ENCODE measurements at places on chromosomes 16 and 17.

GRCh38 chr17:10119203-10120108 is 79.0 kb downstream of the GAS7 start:
- peak; percentile 55 for DNase-seq

DNA sequence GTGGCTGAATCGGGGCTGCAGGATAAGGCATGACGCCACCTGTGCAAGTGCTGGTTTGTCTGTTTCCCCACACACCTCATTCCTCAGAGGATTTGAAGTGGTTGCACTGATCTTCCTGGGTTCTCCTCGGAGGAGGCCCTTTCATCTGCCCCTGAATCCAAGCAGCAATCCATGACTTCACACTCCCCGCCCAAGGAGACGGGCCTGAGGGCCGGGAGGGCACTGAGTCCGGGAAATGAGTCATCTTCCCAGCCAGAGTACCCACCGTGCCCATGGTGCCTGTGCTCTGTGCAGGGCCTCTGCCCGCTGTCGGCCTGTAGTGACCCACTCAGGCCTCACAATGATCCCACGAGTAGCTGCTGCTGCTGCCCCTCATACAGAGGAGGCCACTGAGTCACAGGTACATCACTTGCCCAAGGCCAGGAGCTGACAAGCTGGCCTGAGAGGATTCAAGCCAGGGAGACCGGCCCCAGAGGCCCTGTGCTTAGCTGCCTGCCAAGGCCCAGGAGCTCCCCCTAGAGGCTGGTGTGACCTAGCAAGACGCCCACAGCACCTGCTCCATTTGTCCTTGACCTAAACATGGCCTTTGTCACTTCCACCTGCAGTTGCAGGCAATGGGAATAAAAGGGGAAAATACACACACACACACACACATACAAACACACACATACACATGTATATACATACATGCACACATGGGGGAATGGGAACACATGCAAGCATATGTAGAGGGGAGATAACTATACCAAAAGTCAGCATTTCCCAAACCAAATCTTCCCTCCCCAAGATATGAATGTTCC is 240.0 kb downstream of the C16orf95 start:
- DNase-seq: peak; percentile 56

DNA sequence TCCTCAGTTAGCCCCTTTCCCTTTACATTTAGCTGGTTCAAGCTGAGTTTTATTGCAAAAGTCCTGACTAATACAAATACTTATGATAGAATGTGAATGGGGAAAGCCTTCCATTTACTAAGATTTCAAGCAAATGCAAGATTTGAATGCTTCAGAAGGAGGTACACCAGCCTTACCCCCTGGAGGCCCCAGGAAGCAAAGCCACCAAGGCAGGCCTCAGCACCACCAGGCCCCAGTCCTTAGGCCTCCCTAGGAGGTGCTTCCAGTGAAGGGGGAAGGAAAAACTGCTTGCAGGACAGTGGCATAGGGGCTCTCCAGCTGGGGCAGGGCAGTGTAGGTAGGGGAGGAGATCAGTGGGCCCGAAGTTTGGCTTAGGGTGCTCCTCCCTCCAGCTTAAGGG is 7.3 kb upstream of the PRPSAP2 start:
- no peak for DNase-seq

DNA sequence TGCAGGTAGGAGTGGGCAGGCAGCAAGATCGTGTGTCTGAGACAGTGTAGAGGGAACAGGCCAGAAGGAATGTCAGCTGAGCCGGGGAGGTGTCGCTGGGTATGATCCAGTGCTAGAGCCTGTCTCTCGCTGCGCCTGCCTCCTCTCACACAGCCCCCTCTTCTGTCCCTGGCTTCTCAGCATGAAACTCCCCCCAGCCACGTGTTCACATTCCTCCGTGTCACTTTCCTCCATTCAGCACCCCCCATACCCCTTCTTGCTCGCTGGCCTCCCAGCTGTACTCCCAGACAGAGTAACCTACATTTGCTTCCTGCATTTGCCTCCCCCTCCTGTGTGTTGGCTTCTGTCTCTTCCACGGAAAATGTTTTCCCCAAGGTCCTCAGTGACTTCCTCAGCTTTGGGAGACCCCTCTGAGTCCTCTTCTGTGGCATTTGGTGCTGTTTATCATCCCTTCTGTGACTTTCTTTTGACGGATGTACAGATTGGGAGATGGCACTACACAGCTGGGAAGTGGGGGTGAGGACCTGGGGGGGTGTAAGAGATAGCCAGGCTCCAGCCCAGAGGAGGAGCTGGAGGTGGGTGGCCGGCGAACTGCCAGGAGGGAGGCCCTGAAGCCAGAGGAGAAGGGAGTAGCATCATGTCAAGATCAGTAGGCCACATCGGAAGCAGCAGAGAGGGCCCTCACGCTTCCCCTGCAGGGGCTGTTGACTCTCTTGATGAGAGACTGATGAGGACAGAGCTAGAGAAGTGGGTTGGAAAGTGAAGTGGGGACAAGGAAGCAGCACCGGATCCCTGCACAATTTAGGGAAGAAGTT is 19.2 kb downstream of the SGF29 start:
- DNase-seq: peak; percentile 80

- DNase-seq: no peak
These were observed 7.2 kb upstream of the KRTAP4-7 start for GRCh38 chr17:41076788-41077187.

- no peak for DNase-seq
These were observed 72.1 kb downstream of the PRKCB start for GRCh38 chr16:23907903-23908302.

DNA sequence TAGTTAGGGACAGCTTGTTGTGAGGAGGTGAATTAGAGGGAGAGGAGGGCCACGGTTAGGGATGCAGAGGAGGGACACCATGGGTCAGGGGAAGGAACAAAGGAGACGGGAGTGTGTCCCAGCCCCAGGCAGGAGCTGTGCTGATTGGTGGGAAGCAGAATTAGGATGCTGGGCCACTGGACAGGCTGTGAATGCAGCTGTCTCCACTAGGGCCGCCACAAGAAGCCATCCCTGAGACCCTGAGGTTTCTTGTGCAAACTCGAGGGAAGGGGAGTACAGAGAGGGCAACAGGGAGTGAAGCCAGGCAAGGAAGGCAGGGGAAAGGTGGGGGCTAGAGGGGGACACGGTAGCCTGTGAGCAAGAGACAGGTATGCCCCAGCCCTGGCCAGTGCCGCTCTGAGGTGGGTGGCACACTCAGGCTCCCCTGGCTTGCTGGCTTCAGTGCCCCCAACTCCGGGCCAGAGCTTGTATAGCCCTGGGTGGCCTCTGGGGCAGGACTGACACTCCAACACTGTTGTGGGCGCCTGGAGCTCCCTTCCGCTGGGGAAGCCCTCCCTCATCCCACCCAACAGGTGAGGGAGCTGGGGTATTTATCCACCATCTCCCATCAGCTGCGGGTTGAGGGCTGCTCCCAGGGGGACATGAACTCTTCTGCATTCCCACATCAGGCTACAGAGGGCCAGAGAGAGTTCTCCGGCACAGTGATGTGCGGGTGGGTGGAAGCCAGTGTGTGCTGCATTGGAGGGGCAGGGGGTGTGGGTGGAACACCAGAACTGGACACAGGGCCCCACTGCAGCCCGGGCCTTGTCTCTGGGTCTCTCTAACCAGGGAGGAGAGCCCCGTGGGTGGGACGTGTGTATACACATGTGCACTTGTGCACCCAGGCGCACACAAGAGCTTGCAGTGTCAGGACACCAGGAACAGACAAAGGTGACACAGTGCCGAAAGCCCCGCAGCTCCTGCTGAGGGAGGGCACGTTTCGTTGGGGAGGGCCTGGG is 8.3 kb upstream of the SPPL2C start:
- no peak for DNase-seq

DNA sequence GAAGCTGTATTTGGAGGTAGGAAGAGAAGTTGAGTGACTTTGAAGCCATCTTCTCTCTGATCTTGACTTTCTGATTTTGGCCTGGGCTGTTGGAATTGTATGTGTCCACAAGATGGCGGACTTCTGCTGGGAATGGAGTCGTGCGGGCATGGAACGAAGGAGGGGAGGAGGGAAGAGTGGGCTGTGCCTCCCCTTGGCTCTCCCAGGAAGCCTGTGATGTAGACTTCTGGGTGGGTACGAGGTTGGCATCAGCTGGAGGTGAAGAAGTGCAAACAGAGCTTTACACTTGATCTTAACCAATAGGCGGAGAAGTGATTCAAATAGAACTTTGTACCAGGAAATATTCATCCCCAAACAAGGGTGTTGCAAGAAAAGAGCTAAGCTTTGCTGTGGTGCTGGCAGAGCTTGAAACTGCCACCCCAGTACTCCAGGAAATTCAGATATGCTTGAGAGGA is 7.4 kb upstream of the TMEM220 start:
- DNase-seq: peak; percentile 77

GRCh38 chr17:59154292-59154720 is 680 bp downstream of the SKA2 start:
- peak; percentile 67 for DNase-seq

- no peak for DNase-seq
These were observed 35.8 kb upstream of the PITPNM3 start for GRCh38 chr17:6592173-6592572.

GRCh38 chr17:4557626-4558346 is 2.6 kb downstream of the GGT6 start:
- no peak for DNase-seq

DNA sequence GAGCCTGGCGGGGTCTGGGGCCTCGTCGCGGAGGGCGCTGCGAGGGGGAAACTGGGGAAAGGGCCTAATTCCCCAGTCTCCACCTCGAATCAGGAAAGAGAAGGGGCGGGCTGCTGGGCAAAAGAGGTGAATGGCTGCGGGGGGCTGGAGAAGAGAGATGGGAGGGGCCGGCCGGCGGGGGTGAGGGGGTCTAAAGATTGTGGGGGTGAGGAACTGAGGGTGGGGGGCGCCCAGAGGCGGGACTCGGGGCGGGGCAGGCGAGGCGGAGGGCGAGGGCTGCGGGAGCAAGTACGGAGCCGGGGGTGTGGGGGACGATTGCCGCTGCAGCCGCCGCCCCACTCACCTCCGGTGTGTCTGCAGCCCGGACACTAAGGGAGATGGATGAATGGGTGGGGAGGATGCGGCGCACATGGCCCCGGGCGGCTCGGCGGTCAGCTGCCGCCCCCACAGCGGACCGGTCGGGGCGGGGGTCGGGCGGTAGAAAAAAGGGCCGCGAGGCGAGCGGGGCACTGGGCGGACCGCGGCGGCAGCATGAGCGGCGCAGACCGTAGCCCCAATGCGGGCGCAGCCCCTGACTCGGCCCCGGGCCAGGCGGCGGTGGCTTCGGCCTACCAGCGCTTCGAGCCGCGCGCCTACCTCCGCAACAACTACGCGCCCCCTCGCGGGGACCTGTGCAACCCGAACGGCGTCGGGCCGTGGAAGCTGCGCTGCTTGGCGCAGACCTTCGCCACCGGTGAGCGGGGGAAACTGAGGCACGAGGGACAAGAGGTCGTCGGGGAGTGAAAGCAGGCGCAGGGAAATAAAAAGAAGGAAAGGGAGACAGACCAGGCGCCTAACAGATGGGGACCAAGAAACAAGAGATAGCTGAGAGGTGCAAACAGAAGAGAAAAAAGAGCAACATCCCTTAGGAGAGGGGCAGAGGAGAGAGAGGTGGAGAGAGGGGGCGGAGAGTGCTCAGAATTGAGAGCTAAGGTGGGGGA is at the start of gene PNMT:
Gene PNMT, plus strand, starts transcription at position 509 of the 980 bp plus-strand sequence. Its CDS starts 23 bp downstream, at position 532.
- DNase-seq: peak; percentile 79

GRCh38 chr16:31135535-31136286 is at the start of gene PRSS8:
TSS of gene PRSS8 (minus strand) at chr16:31135727. CDS start at chr16:31135498, 229 bp downstream.
- DNase-seq: peak; percentile 25

DNA sequence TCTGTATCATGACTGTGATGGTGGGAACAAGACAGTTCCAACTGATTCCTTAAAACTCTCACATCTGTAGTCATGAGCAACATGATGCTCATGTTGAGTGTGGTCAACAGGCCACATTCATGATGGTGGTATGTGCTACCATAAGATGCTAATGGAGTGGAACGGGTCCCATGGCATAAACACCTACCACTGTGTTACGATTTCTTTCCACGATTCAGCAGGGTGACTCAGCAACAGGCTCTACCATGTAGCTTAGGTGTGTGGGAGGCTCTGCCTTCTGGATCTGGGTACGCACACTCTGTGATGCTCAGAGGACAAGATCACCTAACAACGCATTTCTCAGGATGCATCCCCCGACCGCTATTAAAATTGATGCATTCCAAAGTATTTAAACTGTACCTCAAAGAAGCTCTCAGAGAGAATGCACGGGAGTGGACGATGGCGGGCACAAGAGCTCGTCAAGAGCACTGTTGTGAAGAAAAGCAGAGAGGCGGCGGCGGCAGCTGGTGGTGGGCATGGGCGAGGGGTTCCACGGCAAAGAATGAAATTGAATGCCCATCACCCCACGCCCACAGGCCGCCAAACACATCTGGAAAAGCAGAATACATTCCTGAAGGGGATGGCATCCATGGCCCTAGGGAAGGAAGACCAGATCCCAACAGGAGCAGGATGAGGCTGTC is 133.3 kb downstream of the ZNF778 start:
- DNase-seq: no peak
